ENCODE measurements at places on chromosomes 5 and 9.
A peak's percentile ranks its signal among the peaks of the same experiment; 100 is the strongest.

DNA sequence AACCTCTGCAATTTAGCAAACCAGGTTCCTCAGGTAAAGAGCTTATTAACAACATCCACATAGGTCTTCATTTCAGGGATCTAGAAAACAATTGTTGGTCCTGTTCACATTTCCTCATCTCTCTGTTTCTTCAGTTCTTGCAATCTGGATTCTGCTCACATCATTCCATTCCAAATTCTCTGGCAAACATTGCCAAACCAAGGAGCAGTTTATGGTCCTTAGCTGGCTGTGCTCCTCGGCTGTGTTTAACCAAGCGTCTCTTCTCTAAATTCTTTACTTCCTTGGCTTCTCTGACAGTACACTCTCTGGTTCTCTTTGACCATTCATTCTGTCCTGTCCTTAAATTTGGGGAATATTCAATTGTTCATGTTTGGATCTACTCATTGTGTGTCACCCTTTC is 65.8 kb upstream of the RANBP3L start:
- no peak for DNase-seq

GRCh38 chr5:179833056-179833708 is 12.5 kb downstream of the SQSTM1 start:
- no peak for DNase-seq

DNA sequence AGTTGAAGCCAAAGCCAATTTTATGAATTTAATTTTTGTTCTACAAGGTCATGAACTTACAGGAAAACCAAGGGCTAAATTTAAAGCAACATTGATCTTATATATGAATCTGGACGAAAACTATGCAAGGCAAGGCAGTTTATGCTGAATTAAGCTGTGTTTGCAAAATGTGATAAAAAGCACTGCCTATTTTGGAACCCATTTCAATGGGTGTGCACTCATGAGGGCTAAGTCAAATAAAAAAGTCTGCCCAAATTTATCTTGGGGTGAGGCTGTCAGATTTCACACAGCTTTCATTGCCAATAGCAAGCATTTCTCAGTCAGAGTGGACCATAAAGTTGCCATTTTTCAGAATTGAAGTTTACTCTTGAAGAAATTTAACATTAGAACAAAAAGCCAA is 199.9 kb downstream of the LURAP1L start:
- DNase-seq: no peak

DNA sequence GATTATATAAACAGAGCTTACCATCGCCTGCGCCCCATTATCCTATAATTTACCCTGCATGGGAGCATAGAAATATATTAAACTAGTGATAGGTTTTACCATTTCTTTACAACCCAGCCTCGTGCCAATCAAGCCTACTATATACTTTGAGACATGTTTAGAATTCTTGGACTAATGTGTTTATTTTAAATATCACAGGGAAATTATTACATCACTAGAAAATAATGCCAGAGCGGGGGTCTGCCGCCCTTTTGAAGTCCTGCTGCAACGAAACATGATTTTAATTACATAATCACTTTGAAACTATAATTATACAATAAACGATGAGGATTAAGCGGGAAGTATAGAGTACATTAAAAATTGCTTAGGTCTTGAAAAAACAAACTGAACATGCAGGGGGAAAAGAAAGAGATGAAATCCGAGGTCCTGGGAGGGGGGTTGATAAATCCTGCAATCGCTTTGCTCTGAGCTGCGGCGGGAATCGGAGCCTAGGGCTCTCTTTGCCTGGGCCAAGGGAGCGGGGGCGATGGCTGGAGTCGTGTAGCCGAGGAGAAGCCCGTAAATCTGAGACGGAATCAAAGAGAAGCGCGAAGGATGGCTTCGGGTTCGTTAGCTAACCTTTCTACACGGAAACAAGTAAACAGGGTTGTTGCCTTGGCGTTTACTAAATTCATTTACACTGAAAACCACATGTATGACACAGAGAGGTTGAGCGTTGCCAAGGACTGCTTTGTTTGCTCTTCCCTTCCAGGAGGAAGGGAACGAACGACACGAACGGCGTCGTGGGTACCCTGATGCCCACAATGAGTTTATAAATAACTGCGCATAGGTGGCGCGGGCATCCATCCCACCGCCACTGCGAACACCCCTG is 127.6 kb downstream of the TMEM174 start:
- DNase-seq: no peak

DNA sequence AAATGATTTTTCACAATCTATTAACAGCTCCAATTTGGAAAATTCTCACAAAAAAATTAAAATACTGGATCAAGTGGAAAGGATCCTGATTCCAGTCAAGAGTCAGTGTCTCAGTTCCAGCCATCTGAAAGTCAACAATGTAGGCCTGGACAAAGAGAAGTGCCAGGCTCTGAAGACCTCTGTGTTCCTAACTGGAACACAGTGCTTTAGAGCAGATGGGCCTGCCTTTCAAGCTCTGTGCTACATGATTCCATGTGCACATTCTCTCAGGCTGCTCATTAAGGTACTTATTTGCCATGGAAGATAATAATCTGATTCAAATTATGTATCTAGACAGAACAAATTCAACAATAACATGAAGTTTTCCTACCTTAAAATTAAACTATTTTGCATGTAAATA is 30.2 kb upstream of the ALDH1A1 start:
- DNase-seq: no peak

DNA sequence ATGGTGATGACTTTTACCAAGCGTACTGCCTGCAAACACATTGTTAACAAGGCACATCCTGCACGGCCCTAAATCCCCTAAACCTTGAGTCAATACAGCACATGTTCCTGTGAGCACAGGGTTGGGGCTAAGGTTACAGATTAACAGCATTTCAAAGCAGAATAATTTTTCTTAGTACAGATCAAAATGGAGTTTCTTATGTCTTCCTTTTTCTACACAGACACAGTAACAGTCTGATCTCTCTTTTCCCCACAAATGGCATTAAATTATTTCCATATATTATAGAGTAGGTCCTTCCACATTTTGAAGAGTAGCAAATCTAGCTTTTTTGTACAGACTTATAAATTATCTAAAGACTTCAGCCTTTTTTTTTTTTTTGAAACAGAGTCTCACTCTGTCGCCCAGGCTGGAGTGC is 1.6 kb upstream of the TMEM141 start:
- DNase-seq: no peak

GRCh38 chr5:21680196-21680595 is 1172.9 kb downstream of the CDH12 start:
- DNase-seq: no peak

DNA sequence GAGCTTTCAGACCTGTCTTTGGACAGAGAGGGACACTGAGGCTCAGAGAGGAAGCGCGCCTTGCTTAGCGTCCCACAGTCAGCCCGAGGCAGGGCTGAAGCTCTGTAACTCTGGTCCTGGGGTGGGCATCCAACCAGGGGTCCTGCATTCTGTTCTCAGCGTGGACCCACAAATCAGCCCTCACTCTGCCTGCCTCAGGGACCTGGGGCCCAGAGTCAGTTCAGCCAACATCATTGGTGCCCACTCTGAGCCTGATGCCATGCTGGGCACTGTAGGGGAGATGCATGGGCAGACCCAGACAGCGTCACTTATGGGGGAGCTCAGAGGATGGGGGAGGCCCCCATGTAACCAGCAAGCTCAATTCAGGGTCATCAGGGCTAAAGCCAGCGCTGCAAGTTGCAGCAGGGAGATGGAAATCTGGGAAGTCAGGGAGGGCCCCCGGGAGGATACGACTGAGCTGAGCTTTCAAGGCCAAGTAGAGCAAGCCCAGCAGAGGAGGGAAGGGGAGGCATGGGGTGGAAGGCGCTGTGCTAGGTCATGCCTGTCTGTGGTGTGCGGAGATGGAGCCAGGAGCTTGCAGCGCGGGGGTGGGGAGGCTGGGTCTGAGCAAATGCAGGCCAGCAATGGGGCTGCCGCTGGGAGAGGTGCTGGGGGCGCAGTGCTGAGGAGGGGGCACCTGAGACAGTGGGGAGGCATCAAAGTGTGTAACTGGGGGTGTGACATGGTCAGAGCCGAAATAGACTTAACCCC is 21.1 kb downstream of the CORO2A start:
- DNase-seq: no peak

DNA sequence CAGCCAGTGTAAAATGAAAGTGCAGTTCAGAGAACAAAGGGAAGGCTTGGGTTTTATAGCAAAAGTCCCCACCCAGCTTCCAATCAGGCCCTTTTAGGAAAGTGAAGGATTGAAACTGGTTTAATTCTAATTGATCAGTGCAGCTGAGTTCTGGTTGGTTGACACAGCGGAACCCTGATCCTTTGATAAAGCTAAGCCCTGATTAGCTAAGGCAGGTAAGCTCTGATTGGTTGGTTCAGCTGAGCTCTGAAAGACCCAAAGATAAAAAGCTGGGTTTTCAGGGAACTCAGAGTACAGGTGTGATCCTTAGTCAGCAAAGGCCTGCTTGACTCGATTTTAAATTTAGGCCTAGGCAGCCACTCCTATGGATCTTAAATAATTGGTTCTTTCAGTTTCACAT is 70.8 kb upstream of the PRRC1 start:
- DNase-seq: no peak

- DNase-seq: no peak
These were observed 58.4 kb upstream of the FOXE1 start for GRCh38 chr9:97794666-97795065.

DNA sequence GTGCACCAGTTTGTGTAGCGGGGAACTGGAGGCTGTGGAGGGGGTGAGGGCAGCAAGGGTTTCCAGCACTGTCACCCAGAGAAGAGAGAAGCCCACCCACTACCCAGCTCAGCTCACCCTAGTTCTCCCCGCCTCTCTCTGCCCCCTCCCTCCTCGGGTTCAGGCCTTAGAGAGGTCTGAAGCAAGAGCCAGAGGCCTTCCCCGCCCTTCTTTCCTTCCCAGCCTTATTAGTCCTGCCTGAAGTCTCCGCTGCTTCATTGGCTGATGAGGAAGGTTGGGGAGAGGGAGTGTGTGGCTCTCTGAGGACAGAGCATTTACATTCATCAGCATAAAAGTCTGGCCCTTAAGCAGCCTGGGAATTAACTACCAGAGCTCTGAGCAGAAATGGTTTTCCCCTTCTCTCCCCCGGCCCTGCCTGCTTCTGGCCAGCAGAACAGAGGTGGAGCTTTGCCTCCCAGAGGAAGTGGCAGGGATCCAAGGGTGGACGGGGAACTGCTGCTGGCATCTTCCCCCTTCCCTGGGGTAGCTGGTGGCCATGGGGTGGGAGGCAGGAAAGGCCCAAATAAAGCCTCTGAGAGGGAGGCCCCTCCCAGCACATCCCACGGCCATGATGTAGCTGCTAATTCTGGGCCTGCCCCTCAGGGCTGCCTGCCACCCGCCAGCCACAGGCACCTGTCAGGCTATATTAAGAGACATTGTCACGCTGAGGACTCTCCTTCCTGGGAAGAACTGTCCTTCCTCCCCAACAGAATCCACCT is 4.1 kb downstream of the DNAJB5 start:
- DNase-seq: no peak

- DNase-seq: no peak
These were observed 17.1 kb upstream of the SLC6A3 start for GRCh38 chr5:1462358-1462757.

GRCh38 chr9:76452839-76453238 is 6.1 kb upstream of the GCNT1 start:
- DNase-seq: no peak

DNA sequence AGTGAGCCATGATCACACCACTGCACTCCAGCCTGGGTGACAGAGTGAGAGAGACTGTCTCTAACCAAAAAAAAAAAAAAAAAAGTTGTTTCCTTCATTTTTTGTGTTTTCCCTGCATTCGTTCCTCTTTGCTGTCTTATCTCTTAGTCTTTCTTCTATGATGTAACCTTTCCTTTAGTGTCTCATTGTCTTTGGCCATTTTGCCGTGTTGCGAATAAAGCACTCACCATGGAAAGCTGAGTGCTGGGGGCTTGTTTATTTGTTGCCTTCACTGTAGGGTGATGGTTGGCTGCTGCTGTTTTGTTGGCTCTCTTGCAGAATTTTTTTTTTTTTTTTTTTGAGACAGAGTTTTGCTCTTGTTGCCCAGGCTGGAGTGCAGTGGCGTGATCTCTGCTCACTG is 7.7 kb downstream of the EHMT1 start:
- DNase-seq: no peak

DNA sequence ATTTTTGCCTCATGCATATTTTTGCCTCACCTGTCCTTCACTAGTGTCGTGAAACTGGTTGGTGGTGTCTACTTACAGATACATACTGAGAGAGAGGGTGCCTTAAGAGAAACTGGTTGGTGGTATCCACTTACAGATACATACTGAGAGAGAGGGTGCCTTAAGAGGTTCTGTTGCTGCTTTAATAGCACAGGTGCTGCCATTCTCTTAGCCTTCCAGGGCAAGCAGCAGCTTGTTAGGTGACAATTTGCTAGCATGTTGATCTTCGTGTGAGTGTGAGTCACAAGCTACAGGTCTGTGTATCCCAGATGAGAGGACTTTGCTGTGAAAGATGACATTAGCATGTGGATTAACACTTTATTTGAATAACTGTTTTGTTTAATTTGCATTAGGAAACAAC is 1.4 kb downstream of the PTTG1 start:
- DNase-seq: no peak

DNA sequence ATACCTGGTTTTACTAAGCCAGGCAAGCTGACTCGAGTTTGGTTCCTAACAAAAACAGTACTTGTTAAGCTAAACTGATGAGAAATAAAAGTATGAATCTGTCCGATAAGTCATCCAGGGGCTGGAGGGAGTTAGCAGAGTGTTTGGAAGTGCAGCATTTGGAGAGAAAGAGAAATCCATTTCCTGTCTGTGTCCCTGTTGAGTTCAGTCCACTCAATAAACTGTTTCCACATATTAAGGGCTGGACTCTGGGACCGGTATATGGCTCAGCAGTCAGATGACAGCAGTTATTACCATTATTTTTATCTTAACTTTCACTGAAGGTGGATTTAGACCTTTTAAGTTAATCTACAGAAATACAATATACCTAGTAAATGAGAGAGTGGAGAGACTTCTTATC is 130.6 kb upstream of the ADRA1B start:
- DNase-seq: no peak

DNA sequence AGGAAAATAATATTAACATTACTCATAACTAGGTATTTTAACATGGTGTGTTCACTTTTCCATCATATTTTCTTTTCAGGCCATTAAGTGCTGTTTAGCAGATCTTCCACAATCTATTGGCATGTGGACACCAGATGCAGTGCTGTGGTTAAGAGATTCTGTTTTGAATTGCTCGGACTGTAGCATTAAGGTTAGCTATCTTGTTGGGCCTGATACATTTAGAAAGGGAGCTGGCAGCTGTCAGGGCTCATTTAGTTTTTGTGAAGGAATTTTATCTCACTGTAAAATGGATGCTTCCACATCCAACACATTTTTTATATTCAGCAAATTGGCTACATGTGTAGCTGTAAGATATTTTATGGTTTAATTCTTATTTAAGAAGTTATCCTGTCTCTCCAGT is 20.7 kb upstream of the TMOD1 start:
- no peak for DNase-seq

GRCh38 chr5:113606298-113607134 is 93.0 kb downstream of the YTHDC2 start:
- peak; percentile 51 for DNase-seq

- no peak for DNase-seq
These were observed 139.2 kb upstream of the PALM2AKAP2 start for GRCh38 chr9:109640580-109641371.

- DNase-seq: no peak
These were observed 82.9 kb downstream of the PHF2 start for GRCh38 chr9:93659044-93659836.
